ENCODE measurements at places on chromosomes 16 and 17.

GRCh38 chr17:17714261-17714866 is 33.1 kb downstream of the RAI1 start:
- DNase-seq, result no peak

DNA sequence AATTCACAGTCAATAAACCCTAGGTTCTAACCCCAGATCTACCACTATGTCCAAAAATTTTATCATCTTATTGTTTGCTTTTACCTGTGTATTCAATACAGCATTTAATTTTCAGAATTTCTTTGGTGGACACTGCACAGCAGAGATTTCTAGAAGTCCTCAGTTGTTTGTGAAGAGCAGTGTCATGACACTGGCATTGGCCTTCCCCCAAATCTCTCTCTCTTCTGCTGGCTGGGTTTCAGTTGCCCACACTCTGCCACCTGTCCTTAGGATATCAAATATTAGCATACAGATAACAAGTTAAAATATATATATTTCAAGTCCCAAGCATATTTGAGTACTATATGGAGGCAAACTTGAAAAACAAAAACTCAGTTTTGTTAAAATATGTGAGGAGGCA is 2.0 kb upstream of the THUMPD1 start:
- DNase-seq, result no peak

DNA sequence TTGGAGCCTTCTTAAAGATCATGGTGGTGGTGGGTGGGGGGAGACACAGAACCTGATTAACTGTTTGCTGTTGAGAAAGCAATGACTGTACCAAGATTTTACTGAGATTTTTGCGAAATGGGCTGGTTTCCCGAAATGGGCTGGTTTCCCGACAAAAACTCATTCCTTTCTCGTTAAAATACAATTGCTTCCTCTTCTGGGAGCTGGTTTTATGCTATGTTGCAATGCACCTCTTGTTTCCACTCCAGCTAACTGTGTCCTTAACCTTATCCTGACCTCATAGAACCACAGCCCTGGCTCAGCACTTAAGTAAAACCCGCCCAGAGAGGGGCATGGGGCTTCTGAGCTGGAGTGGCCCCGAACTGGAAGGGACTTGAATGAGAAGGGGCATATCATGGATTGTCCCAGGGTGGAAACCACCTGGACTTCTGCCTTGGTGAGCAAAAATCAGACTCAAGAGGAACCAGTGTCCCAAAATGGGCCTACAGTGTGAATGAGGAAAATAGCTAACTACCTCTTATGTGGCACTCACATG is 20.9 kb downstream of the FAM20A start:
- no peak for DNase-seq

- DNase-seq, result no peak
Observed at GRCh38 chr17:43524945-43525575, 21.1 kb downstream of the ETV4 start.

- DNase-seq, result no peak
Observed at GRCh38 chr16:57756424-57757325, 21.1 kb downstream of the KATNB1 start.

DNA sequence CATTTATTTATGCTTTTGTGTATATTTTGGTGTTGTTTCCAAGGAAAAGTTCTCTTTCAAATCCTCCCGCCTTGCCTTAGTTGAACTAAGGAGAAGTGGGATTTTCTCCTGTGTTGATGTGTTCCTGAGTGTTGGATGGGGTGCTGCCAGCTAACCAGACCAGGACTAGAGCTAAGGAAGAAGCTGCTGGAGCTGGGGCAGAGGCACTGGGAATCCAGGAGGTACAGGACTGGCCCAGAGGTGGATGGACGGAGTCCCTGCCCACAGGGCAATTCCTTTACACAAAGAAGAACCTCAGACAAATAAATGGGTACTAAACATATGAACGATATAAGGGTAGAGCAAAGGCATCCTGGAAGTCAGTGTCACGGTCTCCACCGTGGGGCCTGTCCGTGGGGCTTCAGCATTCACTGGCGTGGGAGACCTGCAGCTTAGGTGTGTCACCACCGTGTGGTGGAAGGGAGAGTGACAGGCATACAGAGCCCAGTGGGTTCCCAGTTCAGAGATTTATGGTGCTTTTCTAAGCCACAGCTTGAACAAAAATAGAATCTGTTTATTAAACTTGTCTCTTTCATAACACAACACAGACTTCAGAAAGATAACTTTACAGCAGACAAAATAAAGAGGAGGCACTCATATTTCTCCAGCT is 270.7 kb downstream of the NTN1 start:
- DNase-seq, result peak; percentile 60

GRCh38 chr17:199806-200545 is 18.5 kb upstream of the DOC2B start:
- DNase-seq, result no peak

GRCh38 chr17:52024300-52024870 is 134.1 kb downstream of the CA10 start:
- no peak for DNase-seq

GRCh38 chr17:75751676-75752404 is 13.2 kb downstream of the GALK1 start:
- DNase-seq, result no peak

GRCh38 chr17:47246120-47246519 is 7.5 kb upstream of the ITGB3 start:
- no peak for DNase-seq

- peak; percentile 79 for DNase-seq
Observed at GRCh38 chr16:49441366-49441780, 67.8 kb downstream of the C16orf78 start.

DNA sequence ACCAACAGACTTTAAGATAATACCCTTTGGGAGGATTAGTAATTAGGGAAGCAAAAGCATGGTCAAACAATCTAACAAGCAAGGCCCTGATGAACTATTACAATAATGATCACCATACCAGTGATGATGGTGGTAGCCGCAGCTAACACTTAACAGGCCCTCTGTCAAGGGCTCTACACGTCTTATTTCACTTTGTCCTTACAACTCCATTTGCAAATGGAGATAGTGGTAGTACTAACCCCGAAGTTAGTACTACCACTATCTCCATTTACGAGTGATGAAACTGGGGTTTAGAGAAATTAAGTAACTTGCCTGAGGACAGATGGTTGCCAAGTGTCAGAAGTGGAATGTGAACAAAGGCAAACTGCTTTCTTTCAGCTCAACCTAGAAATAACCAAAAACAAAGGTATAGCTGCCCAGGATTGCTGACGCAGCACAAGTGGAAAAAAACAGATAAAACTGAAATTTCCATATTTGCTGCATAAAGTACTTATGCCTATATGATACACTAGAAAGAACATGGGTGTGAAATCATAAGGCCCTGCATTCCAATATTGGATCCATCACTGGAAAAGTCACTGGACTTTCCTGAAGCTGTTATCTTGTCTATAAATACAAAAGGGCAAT is 24.6 kb downstream of the CEP112 start:
- DNase-seq, result no peak

GRCh38 chr16:23754594-23755483 is at the start of gene CHP2:
Gene CHP2 (plus strand): TSS chr16:23755026. CDS start chr16:23755050, 24 bp downstream.
- DNase-seq, result peak; percentile 63

DNA sequence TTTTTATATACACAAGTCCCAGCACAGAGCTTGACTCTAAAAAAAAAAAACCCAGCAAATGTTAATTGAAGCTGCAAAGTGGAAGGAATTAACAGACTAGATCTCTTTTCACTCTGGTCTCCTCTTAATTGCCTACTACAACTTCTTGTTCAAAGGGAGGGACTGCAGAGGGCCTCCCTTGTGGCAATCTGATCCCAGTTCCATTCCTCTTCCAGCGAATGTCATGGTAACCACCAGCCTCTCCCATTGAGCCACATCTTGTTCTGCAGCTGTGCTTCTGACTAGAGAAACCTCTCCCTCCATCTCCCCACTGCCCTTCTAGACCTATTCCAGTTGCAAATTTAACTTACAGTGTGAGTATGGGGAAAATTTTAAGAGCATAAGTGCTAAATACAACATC is 5.9 kb downstream of the SUPT6H start:
- DNase-seq, result peak; percentile 6

- no peak for DNase-seq
Observed at GRCh38 chr16:21162661-21163151, 4.2 kb downstream of the LDAF1 start.

DNA sequence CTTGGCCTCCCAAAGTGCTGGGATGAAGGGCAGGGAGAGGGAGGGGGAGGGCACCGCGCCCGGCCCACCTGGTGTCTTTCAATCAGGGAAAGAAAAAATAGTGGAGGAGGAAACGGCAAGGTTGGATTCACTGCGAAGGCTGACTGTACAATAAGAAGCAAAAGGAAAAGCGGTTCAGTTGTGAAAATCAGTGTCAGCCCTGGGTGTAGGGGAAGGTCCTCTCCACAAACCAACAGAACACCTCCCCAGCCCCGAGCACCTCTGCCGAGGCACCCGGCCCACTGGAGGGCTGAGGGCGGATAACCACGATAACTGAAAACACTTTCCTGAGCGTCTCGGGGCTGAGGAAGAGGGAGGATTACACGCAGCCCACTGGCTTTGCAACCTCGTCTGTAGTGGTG is 1.4 kb upstream of the SPG7 start:
- no peak for DNase-seq

- DNase-seq, result no peak
Observed at GRCh38 chr17:63279498-63280230, 166.4 kb downstream of the CYB561 start.

DNA sequence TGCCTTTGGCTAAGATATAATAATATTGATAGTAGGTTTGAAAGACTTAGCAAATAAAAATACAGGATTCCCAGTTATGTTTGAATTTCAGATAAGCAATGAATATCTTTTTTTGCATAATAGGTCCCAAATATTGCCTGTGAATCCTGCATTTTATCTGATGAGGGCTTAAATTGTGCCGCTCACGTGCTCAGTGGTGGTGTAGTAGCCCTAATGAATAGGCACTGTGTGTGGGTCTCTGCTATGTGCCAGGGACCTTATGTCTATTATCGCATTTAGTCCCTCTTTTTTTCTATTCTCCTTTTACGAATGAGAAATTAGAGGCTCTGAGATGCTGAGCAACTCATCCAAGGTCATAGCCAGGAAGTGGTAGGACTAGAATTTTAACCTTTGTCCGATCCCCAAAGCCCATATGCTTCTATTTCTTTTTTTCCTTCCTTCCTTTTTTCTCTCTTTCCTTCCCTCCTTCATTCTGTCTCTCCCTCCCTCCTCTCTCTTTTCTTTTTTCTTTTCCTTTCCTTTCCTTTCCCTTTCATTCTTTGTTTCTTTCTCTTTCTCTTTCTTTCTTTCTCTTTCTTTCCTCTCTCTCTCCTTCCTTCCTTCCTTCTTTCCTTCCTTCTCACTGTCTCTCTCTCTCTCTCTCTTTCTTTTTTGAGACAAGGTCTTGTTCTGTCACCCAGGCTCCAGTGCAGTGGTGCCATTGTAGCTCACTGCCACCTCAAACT is 47.2 kb downstream of the RGS9 start:
- no peak for DNase-seq

DNA sequence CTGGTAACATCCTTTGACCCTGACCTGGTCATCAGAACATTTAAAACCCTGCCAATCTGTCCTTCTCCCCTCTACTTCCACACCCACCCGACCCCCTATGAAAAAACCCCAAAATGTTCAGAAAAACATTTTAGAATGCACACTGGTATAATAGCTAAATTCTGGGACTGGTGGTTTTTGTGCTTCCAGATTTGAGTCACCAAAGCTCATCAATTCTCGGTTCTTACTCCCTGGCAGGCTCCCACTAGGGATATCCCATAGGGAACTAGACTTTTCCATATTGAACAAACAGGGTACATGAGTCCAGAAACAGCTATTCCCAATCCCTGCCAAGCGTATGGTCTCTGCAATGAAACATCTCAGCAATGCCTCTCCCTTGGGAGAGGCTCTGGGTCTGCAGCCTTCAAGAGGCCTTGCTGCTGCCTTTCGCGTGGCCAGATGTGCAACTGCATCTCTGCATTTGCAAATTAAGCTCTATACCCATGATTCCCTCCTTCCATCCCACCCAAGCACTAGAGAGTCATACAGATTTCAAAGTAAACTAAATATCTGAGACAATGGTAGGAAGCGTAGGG is 67.7 kb downstream of the SMG6 start:
- no peak for DNase-seq

DNA sequence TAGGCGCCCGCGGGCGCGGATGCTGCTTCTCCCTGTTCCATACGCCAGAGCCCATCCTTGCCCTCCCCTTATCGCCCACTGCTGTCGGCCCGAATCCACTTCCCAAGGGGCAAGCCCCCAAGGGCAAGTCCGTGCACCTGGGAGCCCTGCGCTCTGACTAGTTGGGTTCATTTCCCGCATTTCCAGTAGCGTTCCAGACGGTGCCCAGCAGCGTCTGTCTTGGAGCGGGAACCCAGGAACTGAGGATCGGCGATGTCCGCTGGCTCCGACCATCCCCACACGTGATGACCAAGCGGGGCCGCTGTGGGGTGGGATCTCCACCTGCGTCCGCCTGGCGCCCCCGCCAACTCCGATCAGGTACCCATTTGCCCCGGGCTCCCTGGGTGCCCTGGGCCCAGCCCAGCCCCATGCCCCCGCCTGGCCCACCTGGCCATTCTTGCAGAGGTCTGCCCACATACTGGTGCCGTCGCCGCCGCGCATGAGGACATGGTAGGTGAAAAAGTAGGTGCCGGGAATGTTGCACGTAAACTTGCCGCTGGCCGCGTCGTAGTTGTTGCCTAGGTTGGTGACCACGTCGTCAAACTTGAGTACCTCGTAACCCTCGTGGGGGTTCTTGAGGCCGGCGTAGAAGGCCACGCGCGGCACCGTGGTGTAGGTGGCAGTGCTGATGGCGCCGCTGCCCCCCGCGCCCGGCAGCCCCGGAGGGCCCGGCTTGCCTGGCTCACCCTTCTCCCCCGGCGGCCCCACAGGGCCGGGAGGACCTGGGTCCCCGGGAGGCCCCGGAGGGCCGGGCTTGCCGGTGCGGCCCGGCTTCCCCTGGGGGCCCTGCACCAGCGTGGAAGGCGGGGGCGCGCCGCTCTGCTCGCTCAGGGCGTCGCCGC is 837 bp downstream of the C1QL1 start:
- peak; percentile 59 for DNase-seq

GRCh38 chr16:57131351-57131970 is 39.1 kb downstream of the CPNE2 start:
- DNase-seq, result no peak

GRCh38 chr16:57084257-57084770 is 8.1 kb upstream of the CPNE2 start:
- peak; percentile 90 for DNase-seq

DNA sequence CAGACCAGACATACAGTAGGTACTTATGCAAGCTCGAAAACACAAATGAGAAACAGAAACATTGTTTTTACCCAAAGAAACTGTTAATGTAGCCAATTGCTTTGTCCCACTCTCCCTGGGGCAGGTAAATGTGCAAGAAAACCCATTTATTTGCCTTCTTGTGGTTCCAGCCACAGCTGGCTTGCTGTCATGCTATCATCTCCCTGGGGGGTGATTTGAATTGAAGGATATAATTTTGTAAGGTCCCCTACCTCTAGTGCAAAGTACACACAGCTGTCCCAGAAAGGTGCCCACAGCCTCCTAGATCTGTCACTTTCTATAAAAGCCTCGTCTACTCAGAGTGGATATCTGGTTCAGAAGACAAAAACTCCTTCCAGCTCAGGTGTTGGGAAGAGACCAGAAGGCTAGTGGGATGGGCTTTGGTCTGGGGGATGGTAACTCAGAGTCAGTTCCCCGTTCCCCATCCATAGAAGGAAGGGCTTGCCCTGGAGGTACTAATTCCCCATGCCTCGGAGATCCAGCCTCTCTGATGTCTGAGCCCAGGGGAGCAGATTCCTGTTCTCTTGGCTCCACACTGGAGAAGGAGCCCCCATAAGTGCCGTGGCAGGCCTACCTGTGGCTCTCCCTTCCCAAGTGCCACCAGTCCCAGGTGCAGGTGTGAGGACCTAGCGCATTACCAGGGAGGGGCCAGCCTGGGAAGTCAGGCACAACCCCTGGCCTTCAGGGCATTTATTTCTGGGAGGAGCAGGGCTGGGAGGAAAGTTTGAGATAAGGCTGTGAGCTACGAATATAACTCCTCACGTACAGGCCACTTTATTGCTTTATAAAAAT is 2.4 kb upstream of the PRR15L start:
- DNase-seq, result no peak
